ENCODE measurements at places on chromosomes 5 and 9.

DNA sequence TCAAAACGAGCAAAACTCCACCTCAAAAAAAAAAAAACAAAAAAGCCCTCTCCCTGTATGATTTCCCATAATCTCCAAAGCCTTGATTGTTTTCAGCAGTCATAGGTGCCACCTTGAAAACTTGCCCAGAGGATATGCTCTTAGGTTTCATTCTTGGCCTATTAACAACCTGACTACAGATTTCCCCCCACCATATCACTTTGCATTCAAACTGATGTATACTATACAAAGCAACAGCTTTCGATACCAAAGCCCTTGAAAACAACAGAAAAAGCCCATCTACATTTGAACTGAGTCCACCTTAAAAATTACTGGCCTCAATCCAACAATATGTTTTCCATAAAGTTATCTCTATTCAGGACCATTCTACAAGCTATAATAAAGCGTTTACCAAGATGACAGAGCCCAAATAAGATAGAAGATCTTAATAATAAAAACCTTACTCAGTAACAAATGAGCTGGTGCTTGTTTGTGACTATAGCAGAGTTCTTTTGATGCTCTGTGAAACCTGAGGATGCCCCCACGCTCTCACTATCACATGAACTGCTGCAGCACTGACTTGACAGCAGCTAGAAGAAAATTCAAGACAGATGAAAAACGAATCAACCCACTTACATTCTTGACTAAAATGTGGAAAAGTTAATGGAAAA lies 44.4 kb downstream of the FNBP1 start:
- no peak for DNase-seq

- DNase-seq: no peak
Measured at GRCh38 chr9:4131946-4132345, 167.9 kb downstream of the GLIS3 start.

DNA sequence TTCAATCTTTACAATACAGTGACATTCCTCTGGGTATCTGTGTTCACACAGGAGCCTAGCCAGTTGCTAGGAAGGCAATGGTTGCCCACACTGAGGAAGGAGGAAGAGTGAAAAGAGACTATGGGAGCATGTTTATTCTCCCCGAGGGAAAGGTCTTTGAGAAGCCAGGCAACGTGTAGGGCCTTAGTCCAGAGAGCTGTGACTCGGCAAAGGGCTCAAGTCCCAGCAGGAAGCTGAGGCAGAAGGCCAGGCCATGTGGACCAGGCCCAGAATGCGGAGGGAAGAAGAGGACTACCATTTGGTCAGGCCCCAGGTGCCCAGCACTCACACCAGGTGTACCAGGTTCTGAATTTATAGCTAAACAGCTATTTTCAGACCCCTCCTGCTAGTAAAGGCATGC lies 136.6 kb upstream of the DMAC1 start:
- DNase-seq: no peak

GRCh38 chr5:113378081-113378480 lies 56.7 kb downstream of the TSSK1B start:
- DNase-seq: no peak

DNA sequence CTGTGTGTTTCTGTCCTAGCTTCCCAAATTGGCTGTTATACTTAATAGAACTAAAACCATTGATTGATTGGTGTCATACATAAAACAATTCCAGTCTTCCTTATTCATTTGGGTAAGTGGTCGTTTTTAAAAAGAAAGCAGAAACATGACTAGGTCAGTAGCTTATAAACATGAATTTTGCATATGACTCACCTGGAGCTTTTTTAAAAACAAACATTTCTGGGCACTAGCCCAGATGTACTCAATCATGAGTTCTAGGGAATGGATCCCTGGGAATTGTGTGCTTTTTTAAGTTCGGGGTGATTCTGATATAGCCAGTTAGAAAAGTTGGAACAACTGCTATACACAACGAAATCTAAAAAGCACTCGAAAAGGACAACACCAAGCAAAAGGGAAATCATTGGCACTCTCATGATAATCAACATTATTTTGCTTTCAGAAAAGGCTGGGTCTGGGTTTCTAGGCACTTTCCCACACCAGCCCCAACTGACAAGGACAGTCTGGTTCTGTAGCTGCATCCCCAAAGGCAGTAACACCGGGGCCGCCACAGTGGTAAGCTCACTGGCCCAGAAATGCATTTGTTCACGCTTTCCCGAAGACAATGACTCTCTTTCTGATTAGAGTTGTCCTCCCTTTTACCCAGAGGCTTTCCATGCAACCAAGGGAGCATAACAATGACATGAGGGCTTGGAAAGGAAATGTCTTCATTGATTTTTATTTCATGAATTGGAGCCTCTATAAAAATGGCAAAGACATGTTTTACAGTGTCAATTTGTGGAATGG lies 664.9 kb upstream of the WWC1 start:
- no peak for DNase-seq

DNA sequence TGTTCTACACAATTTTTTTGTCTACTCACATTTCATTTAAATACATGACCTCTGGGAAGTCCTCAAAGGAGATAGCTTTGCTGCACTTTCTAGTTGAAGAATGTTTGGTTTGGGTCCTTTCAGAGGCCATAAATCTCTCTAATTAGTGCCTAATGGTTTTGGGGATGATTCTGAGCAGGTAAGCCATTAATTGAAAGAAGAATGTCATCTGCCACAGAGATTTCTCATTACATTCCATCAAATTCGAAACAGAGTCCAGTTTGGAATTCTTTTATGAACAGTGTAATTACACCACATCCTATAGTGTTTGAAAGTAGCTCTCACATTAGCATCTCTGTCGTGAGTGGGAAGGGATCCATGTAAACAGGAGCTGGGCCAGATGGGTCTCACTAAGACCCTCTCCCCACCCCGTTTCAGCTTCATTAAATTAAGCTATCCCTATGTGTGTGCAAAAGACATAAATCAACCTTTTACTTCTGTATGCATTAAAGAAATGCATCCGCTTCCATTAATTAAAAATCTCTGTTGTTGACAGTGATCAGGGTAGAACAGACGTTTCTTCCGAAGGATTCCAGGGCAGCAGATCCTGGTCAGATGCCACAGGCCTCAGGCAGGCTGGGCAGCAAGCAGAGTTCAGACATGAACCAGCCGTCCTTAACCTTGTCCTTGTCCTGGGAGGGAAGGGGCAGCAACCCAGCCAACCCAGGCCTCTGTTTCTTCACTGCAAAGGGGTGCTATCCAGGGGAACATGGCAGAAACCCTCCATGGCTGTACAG lies 99.8 kb upstream of the MAP1B start:
- DNase-seq: no peak

GRCh38 chr9:72751541-72751940 lies 201.3 kb downstream of the ALDH1A1 start:
- DNase-seq: no peak

DNA sequence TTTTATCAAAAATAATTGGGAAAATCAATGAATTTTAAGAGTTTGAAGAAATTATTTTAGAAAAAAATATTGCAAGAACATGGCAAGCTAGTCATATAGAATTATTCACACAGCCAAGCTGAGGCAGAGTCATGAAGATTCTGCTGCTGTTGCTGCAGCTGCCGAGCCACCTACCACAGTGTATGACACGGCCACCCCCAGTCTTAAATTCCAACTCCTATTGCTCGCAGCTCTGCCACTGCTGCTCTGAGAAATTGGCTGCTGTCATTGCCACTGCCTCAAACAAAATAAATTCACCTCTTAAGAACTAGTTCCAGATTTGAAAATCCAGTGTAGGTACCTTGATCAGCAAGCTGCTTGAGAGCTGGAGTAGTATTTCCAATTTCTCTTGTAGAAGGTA lies 1318.8 kb upstream of the ACO1 start:
- DNase-seq: no peak

GRCh38 chr9:2163231-2163885 lies 148.2 kb downstream of the SMARCA2 start:
- no peak for DNase-seq

GRCh38 chr9:126854734-126855133 lies 5.7 kb upstream of the ZBTB34 start:
- DNase-seq: no peak

DNA sequence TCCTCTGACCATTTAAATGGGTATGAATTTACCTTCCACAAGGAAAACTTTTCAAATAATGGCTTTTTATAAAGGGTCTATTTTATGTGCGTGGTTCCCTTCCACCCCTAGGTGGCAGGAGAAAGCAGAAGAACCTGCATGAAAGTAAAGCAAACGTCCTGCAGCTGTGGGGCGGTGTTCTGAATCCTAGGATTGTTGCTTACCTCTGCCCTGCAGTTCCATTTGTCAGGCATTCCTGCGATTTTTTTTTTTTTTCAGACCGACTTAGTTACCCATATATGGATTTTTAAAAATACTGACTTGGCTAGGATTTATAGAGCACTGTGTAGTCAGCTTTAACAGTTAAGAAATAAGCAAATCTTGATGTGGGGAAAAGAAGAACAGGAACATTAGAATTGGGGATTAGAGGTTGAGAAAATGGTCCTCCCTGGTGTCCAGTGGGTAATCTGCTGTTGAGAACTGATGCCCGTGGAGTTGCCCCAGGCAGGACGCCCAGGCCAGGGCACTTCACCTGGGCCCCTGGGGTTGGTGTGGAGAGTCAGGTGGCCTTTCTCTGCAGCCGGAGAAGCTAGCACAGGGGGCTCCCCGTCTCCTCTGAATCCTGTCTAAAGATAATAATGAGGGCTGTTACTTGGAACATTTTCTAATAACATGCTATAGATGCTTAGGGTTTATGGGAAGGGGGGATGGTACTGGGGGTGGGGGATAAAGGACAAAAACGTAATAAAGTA lies 30.4 kb upstream of the LTC4S start:
- DNase-seq: peak; percentile 63

- no peak for DNase-seq
Measured at GRCh38 chr5:32522429-32523143, 62.8 kb upstream of the SUB1 start.

DNA sequence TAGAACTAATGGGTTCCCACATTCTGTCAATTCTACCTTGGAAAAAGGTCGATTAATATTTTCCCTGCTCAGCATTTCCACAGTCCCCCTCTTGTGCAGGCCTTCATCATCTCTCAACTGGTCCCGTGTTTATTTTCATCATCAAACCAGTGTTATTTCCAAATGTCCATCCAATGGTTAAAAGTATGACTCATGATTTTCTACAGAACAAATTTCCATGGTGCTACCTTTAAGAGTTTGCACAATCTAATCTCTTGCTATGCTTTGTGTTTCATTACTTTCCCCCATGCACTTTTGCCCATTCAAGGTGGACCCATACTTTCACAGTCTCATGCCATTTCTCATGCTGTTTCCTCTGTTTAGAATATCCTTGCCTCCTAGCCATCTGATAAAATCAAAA lies 143.7 kb downstream of the CCDC192 start:
- DNase-seq: no peak

GRCh38 chr9:69326261-69326660 lies 1.2 kb downstream of the ENTREP1 start:
- no peak for DNase-seq

GRCh38 chr5:143311428-143311827 lies 92.1 kb downstream of the NR3C1 start:
- no peak for DNase-seq

DNA sequence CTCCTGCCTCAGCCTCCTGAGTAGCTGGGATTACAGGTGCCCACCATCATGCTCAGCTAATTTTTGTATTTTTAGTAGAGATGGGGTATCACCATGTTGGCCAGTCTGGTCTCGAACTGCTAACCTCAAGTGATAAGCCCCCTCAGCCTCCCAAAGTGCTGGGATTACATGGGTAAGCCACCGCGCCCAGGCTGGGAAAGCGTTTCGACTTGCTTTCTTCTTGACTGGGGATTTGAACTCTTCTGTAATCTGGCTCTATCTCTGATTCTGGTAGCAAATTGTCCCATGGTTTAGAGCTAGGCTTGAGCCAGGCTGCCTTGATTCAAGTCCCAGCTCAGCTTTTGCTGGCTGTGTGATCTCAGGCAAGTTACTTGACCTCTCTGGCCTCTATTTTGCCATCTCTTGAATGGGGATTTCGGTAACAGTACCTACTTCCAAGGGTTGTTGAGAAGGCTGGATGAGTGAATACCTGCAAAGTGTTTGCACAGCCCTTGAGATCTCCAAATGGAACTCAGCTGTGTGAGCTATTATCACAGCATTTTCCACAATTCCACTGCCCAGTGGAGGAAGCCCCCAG lies 20.5 kb upstream of the MVB12B start:
- DNase-seq: no peak

- no peak for DNase-seq
Measured at GRCh38 chr5:39273314-39273954, 54.1 kb upstream of the FYB1 start.

- DNase-seq: peak; percentile 24
Measured at GRCh38 chr5:10724781-10725507, 36.1 kb downstream of the DAP start.

GRCh38 chr5:75016896-75017295 lies 35.5 kb downstream of the GCNT4 start:
- DNase-seq: no peak

DNA sequence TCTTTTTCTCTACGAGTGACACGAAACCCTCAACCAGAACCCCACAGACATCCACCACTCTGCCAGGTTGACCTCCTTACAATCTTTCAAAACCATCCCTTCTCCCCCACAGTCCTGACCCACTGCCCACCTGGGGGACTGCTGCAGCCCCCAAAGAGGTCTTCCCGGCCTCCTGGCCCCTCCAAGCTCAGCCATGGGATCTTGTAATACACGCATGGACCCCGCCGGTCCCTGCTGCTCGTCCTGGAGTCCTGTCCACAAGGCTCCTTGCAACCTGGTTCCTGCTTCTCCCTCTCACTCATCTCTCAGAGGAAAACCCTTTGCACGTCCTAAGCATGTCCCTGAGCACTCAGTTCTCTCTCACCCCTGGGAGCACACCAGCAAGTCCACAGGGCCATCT lies 187.3 kb downstream of the CDK5RAP2 start:
- DNase-seq: no peak

DNA sequence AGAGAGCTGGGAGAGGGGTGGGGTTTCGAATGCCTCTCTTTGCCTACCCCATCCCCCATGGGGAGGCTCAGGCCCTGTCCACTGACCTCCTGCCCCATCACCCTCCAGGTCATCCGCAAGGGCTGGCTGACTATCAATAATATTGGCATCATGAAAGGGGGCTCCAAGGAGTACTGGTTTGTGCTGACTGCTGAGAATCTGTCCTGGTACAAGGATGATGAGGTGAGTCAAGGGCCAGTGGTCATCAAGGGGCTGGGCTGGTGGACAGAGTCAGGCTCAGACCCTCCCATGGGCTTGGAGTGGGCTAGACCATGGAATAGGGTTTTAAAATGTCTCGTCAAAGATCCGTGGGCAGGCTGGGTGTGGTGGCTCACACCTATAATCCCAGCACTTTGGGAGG lies 33.7 kb downstream of the GOLGA2 start:
- no peak for DNase-seq

GRCh38 chr9:5790923-5791322 lies 42.0 kb downstream of the ERMP1 start:
- no peak for DNase-seq

GRCh38 chr5:176723440-176723839 lies 76.2 kb downstream of the TSPAN17 start:
- no peak for DNase-seq

- no peak for DNase-seq
Measured at GRCh38 chr5:51960617-51961121, 577.4 kb downstream of the ISL1 start.

DNA sequence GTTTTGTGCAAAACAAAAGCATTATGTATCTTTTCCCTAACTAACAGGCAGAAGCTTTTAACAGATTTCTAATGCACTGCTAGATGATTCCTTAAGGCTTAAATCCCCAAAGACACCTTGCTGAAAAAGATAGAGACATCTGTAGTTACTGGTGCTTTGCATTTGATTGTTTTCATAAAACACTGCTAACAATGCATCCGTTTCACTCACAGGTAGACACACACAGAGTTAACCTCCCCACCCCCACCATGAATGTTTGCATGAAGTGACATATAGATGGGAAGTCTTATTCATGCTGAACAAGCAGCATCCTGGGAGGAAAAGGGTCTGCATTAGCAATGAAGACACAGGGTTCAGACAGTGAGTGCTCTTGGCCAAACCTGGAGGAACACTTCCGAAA lies 100.9 kb downstream of the ASTN2 start:
- DNase-seq: no peak
